Activated T-helper 1 cell treated with anti-CD3 and anti-CD28 coated beads, Interleukin-2, amount 50 U/mL, for 16 hours (primary cell): ENCODE measurements at places on chromosomes 12 and 14.

DNA sequence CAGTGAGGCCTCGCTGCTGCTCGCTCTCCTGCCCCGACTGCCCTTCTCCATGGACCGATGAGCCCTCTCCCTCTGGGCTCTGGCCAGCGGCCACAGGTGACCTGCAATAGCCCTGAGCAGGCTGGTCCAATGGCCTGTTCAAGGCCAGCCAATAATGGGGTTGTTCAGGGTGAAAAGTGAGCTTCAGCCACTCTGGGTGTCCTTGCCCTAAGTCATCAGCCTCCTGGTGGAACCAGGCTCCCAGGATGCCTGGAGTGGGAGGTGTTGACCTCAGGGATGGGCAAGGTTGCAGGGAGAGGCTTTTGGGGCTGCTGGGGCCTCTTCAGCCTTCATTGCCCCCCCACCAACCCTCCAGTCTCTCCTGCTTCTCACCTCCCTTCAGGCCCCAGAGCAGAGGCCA is 79.7 kb downstream of the RFLNA start:
- no peak for DNase-seq

- no peak for DNase-seq
These were observed 884 bp upstream of the AMN1 start for GRCh38 chr12:31729705-31730104.

GRCh38 chr12:6222078-6222654 is 22.0 kb downstream of the CD9 start:
- DNase-seq = no peak

- DNase-seq = no peak
These were observed 69.4 kb downstream of the ADCK1 start for GRCh38 chr14:77869340-77869739.
